ENCODE measurements at places on chromosomes 11 and 22.

DNA sequence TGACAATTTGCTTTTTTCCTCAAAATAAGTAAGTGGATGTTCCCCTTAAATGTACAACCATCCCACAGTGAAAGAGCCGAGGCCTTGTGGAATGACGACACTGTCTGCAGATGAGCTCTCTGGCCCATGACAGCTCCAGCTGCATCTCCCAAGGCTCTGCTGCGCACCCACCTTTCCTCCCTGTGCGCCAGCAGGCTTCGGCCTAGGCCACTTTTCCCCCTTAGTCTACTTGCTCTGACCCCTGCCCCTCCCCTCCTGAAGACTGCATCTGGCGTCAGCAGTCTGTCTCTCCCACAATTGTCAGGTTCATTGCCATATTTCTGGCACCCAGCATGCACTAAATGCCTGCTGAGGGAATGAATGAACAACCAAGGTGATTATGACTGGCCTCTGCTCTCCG is 2.0 kb downstream of the TOP3B start:
- no peak for DNase-seq

GRCh38 chr11:63869171-63869591 is 30.3 kb downstream of the MARK2 start:
- DNase-seq = no peak

- no peak for DNase-seq
These were observed 568 bp upstream of the CSF2RB start for GRCh38 chr22:36912694-36913426.

- DNase-seq = no peak
These were observed 1.2 kb downstream of the NXPE2 start for GRCh38 chr11:114679505-114679904.

DNA sequence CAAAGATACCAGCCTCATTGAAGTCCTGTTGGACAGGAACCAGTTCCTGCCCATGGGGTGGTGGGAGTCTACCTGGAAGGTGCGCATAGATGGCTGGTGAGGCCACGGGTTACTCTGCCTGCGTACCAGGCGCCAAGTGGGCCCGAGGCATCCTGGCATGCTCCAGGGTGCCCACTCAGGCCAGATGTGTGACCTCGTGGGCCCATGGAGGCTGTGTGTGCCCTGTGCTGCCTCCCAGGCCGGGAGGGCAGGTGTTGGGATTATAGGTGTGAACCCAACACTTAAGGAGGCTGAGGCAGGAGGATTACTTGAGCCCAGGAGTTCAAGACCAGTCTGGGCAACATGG is 23.1 kb downstream of the TANGO2 start:
- no peak for DNase-seq
